Liver (tissue), 10 donors: ENCODE measurements at places on chromosomes 4 and X.

GRCh38 chr4:77157859-77158486, 966 bp downstream of the CCNG2 start:
- peak overlapping the region; percentile 74 for H3K4me3 ChIP-seq
- H3K27ac ChIP-seq: peak overlapping the region; percentile 96
- H3K4me1 ChIP-seq: no peaks in the 10 kb centered on the region
- peaks cover 8% of the 10 kb centered on the region for H3K36me3 ChIP-seq
- DNase-seq: peak; percentile 80

GRCh38 chr4:38024206-38024509, 64.0 kb downstream of the PTTG2 start:
- H3K4me3 ChIP-seq: no peak overlapping the region
- no peaks in the 10 kb centered on the region for H3K4me1 ChIP-seq
- no peak overlapping the region for H3K27ac ChIP-seq
- H3K27me3 ChIP-seq: no peaks in the 10 kb centered on the region

- DNase-seq: no peak
- H3K27ac ChIP-seq: no peak overlapping the region
- no peaks in the 10 kb centered on the region for H3K36me3 ChIP-seq
- H3K4me3 ChIP-seq: no peak overlapping the region
These were observed 22.1 kb downstream of the LUZP4 start for GRCh38 chrX:115311601-115312001.

GRCh38 chr4:34422472-34423175, 1821.7 kb downstream of the ARAP2 start:
- H3K27ac ChIP-seq: no peak overlapping the region
- DNase-seq: no peak
- H3K27me3 ChIP-seq: no peaks in the 10 kb centered on the region
- no peak overlapping the region for H3K4me3 ChIP-seq
- no peaks in the 10 kb centered on the region for H3K36me3 ChIP-seq
- no peaks in the 10 kb centered on the region for H3K4me1 ChIP-seq

- no peak overlapping the region for H3K27ac ChIP-seq
- no peak for DNase-seq
- H3K4me1 ChIP-seq: peaks cover 22% of the 10 kb centered on the region
- H3K4me3 ChIP-seq: no peak overlapping the region
These were observed 29.5 kb upstream of the TSPAN5 start for GRCh38 chr4:98687876-98688275.

GRCh38 chr4:151356510-151356909, 31.1 kb upstream of the SH3D19 start:
- no peaks in the 10 kb centered on the region for H3K27me3 ChIP-seq
- H3K27ac ChIP-seq: no peak overlapping the region
- H3K4me3 ChIP-seq: no peak overlapping the region
- no peak for DNase-seq

DNA sequence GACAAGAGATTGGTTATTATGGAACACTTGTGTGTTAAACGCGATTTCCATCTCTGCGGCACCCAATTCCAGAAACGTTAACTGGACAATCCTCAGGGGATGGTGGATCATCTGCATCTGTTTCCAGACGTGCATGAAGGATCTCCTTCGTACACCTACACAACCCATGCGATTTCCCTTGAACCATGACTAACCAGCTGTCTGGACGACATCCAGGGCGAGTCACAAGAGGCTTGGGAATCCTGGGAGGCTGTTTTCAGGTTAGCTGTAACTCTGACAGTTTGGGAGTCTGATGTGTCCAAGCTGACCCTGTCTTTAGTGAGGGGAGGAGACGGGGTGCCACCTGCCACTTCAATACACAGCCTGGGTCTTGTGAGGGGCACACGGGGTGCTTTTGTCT, 84.5 kb downstream of the GATB start:
- no peak for DNase-seq
- H3K36me3 ChIP-seq: no peaks in the 10 kb centered on the region
- H3K4me1 ChIP-seq: no peaks in the 10 kb centered on the region
- H3K4me3 ChIP-seq: no peak overlapping the region
- no peak overlapping the region for H3K27ac ChIP-seq
- no peaks in the 10 kb centered on the region for H3K27me3 ChIP-seq

DNA sequence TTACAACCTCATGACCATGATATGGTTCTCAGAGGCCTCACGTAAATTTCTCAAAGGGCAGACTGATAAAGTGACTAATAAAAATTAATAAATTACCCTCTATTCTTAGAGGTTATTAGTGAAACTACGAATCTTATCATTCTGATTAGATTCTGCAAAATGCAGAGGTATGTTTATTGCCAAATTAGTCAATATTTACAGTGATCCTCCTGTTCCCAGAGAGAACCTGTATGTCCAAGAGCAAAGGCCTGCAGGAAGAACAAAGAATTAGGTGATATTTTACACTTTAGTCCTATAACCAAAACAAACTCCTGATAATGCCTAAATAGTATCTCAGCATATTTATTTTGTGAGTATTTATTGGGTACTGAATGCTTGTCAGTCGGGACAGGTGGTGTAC, 58.1 kb downstream of the FAM13A start:
- H3K27ac ChIP-seq: no peak overlapping the region
- peaks cover 2% of the 10 kb centered on the region for H3K4me1 ChIP-seq
- H3K4me3 ChIP-seq: no peak overlapping the region
- H3K27me3 ChIP-seq: no peaks in the 10 kb centered on the region

DNA sequence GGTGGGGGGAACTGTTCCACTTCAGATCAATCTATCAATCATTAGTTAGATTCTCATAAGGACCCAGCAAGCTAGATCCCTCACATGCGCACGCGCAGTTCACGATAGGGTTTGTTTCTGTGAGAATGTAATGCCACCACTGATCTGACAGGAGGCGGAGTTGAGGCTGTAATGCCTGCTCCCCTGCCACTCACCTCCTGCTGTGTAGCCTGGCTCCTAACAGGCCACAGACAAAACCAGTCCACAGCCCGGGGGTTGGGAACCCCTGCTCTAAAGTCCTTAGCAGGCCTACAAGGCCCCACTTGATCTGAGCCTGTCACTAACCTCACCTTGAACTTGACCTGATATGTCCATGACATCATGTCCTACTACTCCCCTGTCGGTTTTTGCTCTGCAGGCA, 30.3 kb downstream of the ARL9 start:
- DNase-seq: no peak
- H3K36me3 ChIP-seq: no peaks in the 10 kb centered on the region
- no peak overlapping the region for H3K27ac ChIP-seq
- H3K4me1 ChIP-seq: peaks cover 2% of the 10 kb centered on the region
- no peak overlapping the region for H3K4me3 ChIP-seq

DNA sequence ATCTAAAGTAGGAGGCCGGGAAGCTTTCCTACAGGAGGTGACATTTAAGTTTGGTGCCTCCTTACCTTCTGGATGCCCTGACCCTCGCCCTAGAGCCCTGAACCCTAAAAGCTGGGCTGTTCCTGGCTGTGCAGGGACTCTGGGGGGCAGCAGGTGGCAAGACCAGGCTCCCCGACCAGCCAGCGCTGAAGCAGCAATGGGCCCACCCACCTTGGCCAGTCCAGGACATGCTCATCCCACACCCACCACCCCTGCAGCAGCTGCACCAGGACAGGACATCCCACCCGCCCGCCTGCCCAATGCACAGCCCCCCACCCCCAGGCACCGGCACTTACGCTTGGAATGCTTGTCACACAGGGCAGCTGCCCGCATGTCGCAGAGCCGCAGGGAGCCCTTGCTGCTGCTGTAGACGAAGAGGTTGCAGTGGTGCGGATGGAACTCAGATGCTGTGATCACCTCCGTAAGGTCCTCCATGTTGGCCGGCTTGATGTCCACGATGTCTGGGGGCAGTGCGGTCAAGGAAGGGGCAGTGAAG, 77.9 kb downstream of the WFS1 start:
- H3K27ac ChIP-seq: no peak overlapping the region
- no peaks in the 10 kb centered on the region for H3K4me1 ChIP-seq
- DNase-seq: no peak
- no peaks in the 10 kb centered on the region for H3K36me3 ChIP-seq
- no peaks in the 10 kb centered on the region for H3K27me3 ChIP-seq

- H3K36me3 ChIP-seq: no peaks in the 10 kb centered on the region
- no peak for DNase-seq
- no peak overlapping the region for H3K4me3 ChIP-seq
- no peaks in the 10 kb centered on the region for H3K27me3 ChIP-seq
- H3K27ac ChIP-seq: no peak overlapping the region
- no peaks in the 10 kb centered on the region for H3K4me1 ChIP-seq
These were observed 1060.5 kb upstream of the INTU start for GRCh38 chr4:126572264-126572663.

GRCh38 chr4:8053688-8054449, 104.7 kb downstream of the ABLIM2 start:
- H3K4me1 ChIP-seq: peaks cover 6% of the 10 kb centered on the region
- no peaks in the 10 kb centered on the region for H3K36me3 ChIP-seq
- H3K4me3 ChIP-seq: no peak overlapping the region
- DNase-seq: no peak
- no peak overlapping the region for H3K27ac ChIP-seq
